Forelimb muscle (tissue), 1 donor: ENCODE measurements at places on chromosomes 4 and X.
A peak's percentile ranks its signal among the peaks of the same experiment; 100 is the strongest.

GRCh38 chr4:1300466-1301455 is 11.1 kb downstream of the MAEA start:
- DNase-seq, result peak; percentile 16

- no peak for DNase-seq
Measured at GRCh38 chrX:31251336-31251735, 179.5 kb upstream of the FTHL17 start.

GRCh38 chrX:40156470-40157227 is 58.9 kb upstream of the BCOR start:
- no peak for DNase-seq

GRCh38 chr4:166628454-166628853 is 605.8 kb downstream of the SPOCK3 start:
- DNase-seq, result no peak

- no peak for DNase-seq
Measured at GRCh38 chr4:32135642-32136041, 1415.5 kb downstream of the PCDH7 start.

- no peak for DNase-seq
Measured at GRCh38 chrX:132267392-132267791, 48.1 kb upstream of the RAP2C start.

DNA sequence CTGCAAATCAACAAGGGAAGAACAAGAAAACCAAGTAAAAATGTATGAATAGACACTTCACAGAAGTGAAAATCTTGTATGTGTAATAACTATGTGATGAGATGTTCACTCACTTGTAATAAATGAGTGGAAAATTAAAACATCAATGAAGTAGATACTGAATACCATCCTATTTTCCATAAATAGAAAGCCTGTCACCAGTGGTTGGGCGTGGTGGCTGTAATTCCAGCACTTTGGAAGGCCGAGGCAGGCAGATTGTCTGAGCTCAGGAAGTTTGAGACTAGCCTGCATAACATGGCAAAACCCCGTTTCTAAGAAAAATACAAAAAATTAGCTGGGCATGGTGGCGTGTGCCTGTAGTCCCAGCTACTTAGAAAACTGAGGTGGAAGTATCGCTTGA is 53.5 kb upstream of the SOD3 start:
- no peak for DNase-seq

GRCh38 chr4:68953056-68953596 is 1.5 kb upstream of the UGT2A3 start:
- DNase-seq, result no peak

GRCh38 chr4:88705805-88706492 is 8.3 kb upstream of the NAP1L5 start:
- DNase-seq, result no peak

DNA sequence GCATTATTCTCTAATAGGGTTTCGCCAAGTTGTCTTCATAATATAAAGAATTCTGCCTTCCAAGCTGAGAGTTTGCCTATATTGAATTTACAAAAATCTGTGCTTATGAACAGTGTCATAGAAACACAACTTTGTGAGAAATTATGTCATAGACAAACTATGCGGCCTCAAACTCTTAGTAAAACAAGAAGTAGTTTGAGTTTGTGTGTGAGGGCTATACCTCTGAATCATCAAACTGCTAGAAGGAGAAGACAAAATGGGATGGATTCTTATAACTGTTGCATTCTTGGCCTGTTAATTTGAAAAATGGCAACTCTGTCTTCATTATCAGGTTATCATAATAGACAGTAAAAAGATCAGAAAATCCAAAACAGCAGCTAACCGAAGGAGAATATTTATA is 46.1 kb upstream of the NAP1L5 start:
- DNase-seq, result no peak

- DNase-seq, result no peak
Measured at GRCh38 chr4:2371765-2372487, 46.5 kb downstream of the ZFYVE28 start.

DNA sequence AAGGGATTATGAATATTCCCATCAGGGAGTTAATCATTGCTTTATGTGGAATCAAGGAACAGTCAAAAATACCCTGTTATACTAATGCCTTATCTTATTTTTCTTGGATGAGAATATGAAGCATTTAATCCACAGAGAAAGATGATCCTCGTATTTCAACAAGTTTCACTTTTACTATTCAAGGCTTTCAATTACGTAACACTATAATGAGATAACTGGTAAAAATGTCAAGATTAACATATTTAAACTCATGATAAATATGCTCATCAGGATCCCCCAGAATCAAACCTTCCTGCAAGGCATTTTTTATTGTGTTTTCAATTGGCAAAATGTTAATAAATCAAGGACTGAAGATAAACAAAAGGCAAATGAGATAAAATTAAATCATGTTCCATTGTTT is 5.1 kb downstream of the ZXDA start:
- no peak for DNase-seq

DNA sequence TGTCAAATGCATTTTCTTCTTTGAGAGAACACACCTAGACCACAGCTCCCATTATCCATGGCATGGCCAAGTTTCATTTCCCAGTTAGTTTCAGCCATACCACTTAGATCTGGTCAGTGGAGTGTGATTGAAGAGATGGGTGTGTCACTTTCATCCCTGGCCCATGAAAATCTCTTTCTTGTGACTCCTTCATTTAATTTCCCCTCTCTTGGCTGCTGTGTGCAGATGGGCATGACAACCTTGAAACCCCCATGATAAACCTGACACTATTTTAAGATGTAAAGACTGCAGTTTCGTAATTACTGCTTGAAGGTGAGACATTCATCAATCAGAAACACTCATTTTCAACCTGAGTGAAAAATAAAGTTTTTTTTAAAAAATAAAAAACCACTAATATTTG is 284.9 kb downstream of the IL15 start:
- DNase-seq, result no peak

- DNase-seq, result no peak
Measured at GRCh38 chrX:11970578-11971359, 167.5 kb upstream of the FRMPD4 start.

DNA sequence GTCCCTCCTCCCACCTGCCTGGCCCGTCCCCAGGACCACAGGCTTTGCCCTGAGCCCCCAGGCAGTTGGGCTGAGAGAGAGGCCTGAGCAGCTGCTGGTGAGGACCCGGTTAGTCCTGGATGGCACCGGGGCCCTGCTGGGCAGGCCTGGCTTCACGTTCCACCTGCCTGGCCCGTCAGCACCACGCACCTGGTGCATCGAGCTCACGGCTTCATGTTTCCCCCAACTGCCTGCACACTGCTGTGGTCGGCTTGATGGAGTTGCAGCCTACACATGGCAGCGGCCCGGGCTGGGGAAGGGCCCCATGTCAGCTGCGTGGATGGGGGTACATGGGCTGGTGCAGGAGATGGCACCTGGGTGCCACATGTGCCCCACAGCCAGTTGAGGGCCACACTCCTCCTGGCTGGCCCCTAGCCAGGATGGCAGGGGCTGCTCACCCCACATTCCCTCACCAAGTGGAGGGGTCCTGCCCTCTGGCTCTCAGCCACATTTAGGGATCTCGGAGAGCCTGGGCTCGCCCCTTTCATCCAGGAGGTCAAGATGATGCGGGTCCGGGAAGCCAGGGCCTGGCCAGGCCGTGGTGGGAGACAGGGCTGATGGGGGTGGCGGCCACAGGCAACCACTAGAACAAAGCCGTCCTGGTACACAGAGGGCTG is 28.5 kb downstream of the NKX1-1 start:
- DNase-seq, result no peak

DNA sequence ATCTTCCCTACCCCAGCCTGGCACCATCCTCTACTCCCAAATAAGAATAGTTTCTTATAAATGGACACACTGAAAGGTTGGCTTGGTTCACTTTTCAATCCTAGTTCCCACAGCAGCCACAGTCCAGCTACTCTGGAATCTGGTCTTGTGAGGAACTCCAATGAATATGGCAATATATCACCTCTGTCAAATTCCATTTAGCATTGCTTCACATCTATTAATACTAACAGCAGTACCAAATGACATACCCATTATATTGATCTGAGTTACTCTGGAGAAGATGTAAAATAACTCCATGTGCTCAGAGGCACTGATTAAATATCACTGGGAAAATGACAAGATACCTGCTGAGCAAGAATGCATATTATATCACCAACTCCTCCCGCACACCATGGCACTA is 8.6 kb downstream of the OPHN1 start:
- no peak for DNase-seq

DNA sequence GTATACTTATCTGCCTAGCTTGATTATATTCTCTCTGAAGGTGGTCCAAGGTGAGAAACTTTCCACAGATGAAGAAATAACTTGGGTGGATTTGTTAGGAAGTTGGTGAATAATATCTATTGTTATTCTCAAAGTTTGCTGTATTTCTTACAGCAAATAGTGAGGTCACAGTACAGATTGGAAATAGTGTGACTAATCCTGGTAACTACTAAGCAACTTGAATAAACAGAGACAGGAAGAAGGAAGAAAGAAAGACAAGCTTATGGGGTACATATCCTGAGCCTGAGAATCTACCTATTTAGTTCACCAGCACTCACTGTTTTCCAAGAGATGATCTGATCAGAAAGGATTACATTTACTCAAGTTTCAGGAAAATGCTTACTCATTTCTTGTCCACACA is 1416.1 kb downstream of the RPA4 start:
- DNase-seq, result no peak

DNA sequence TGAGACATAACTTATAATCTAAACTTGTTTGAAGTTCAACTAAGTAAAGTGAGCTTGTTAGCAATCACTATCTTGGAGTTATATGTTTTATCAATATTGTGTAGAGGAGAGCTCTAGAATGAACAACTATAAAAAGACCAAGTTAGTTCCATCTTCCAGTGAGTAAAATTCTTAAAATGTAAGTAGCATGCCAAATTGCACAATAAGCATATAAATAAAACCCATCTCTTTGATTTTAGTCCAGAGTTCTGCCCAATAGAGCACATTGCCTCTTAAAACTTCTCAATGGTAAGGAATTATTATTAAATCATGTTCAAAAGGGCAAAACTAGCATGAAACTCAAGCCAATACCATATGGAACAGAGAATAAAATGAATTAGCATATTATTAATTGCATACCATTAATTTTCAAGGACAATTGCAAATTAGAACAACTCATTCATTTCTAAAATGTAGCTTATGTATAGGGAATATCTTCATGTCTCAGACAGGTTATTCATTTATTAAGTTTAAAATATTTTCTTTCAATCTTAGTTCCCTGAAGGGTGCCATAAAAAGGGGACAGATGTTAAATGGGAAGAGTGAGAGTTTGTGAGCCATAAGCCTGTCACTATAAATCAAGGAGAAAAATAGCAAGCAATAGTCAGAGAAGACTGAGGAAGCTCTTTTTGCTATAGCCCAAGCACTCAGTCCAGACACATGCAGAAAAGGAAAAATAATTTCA is 507.6 kb downstream of the CENPC start:
- DNase-seq, result no peak

DNA sequence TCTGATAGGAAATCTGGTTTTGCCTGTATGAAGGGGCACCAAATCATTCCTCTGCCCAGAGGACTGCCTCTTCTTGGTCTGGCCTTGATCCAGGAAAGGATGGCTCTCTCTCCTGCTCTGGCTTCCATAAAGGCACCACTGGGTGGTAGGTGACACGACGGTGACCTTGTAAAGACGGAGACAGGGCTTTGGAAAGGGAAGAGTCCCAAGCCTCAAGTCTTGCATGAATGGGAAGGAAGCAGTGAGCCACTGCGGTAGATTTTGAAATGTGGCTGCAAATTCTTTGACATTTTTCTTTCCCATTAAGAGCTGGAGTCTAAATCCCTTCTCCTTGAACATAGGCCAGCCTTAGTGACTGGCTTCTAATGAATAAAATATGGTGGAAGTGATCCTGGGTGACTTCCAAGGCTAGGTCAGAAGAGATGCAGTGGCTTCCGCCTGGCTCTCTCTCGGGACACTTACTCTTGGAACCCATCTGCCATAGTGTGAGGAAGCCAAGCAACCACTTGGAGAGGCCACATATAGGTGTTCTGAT is 347.4 kb downstream of the BCOR start:
- no peak for DNase-seq

DNA sequence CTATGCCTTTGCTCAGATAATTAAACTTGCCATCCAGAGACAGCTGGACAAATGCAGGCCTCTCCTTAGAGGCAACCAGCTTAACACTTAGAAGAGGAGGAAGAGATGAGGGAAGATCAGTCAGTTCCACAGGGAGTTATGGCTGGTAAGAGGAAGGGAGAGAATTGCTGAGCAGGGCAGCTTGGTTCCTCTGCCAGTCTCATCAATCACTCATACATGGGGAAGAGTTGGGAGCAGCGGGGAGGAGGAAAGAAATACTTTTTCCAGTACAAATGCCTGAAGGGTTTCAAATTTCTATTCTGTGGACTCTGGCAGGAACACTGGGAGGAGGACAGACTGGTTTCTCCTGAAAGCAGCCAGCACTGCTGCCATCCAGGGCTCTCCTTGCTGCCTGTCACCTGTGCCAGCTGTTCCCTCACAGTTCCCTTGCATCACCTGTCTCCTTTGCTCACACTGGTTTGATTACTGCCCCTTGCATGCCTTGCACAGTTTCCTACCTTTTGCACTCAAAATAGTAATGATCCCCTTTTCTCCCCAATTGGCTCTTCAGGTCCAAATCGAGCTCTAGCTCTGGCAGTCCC is 59.5 kb downstream of the PGRMC2 start:
- no peak for DNase-seq

GRCh38 chr4:7189475-7190277 is 2.7 kb upstream of the SORCS2 start:
- no peak for DNase-seq

DNA sequence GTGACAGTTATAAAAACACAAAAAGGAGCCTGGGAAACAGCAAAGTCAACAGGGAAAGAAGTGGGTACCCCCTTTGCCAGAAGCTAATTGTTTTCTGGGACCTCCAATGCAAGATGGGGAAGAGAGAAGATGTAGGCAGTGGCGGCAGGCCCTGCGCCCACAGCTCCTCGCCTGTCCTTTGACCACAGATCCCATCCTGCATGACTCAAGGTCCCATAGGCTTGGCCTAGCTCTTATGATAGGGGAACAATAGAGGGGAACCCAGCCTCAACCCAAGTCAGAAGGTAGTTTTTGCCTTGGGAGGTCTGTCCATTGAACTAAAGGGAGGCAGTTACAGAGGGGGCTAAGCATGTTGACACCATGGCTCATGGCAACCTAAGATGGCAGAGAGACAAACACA is 14.2 kb downstream of the ZMYM3 start:
- DNase-seq, result no peak

GRCh38 chrX:147183161-147183560 is 368.6 kb upstream of the CXorf51A start:
- no peak for DNase-seq

DNA sequence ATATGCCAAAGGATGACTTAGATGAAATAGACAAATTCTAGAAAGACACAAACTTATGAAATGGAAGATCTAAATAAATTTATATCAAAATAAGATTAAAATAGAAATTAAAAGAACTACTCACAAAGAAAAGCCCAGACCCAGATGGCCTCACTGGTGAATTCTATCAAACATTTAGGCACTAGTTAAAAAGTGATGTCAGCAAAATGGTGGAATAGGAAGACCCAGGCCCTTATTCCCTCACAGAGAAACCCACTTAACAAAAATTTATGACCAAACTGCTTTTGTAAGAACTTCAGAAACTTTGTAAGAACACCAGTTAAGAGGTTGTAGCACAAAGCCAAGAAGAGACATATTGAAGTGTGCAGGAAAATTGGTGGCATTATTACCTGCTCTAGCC is 129.5 kb downstream of the GATB start:
- DNase-seq, result no peak

- DNase-seq, result no peak
Measured at GRCh38 chr4:121277194-121278105, 103.4 kb downstream of the QRFPR start.
